Activated naive CD4-positive, alpha-beta T cell (primary cell): ENCODE measurements at places on chromosomes 11 and 22.

- no peak for DNase-seq
These were observed 19.0 kb upstream of the LIMK2 start for GRCh38 chr22:31193092-31193491.

GRCh38 chr22:20659920-20660319 lies 114.0 kb upstream of the SERPIND1 start:
- no peak for DNase-seq

DNA sequence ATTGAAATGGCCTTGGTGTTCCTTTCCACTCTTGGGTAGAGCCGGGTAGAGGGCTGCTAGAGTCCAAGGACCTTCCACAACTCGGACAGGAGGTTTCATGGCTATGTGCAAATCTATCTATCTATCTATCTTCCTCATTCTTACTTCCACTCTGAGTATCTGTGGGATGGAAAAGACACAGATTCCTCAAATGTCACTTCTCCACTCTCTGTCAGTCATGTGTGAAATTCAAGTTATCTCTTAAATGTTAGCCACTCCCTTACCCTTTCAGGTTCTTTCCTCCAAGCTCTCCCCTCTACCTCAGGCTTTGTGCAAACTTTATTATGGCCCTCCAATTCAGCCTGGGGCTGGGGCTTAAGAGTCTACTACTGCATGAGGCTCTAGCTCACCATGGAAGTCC lies 84.3 kb downstream of the GDPD4 start:
- no peak for DNase-seq

GRCh38 chr11:44333271-44334218 lies 23.6 kb upstream of the ALX4 start:
- no peak for DNase-seq

- no peak for DNase-seq
These were observed 66.4 kb downstream of the ADAMTS15 start for GRCh38 chr11:130514851-130515250.
